ENCODE measurements at places on chromosomes 16 and 17.

GRCh38 chr16:50989047-50989446 is 162.0 kb downstream of the SALL1 start:
- no peak for DNase-seq

GRCh38 chr16:52994942-52995341 is 57.8 kb downstream of the CHD9NB start:
- DNase-seq: no peak

DNA sequence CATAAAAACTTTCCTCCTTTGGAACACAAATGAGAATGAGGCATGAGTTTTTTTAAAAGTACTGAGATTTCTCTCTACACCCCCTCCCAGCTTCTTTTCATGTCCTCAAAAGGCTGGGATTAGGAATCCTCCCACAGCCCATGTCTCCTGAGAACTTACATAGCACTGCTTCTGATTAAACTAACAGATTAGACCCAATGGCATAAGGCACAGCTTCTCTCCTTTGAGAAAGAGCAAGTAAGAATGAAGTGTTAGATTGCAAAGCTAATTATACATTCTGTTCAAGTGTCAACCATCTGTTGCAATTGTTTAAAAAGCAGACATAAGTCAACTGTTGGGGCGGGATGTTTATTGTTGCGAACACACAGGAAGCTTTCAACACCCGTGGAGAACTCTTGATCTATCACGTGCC is 715.1 kb downstream of the CDH11 start:
- DNase-seq: no peak

DNA sequence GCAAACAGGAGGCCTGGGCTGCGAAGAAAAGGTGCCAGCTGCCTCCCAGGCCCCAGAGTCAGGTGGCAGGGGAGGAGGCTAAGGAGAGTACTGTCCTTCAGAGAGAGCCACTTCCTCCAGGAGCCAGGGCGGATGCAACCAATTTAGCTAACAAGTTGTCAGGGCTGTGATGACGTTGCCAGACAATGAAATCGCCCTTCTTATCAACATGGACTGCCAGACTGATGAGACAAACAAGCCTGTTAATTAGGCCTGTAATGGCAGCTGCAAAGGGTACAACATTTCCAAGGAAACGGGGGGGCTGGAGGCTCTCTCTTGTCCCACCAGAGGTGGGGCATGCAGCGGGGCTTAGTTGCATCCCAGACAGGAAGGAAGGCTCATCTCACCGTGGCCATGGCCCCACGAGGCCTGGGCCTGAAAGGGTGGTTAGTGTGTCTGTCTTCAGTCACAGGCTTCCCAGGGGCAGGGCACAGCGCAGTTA is 111.8 kb downstream of the SDK2 start:
- no peak for DNase-seq

- DNase-seq: no peak
These were observed 9.4 kb downstream of the MAP3K14 start for GRCh38 chr17:45307290-45308015.

- DNase-seq: peak; percentile 72
These were observed 138.7 kb downstream of the GAS7 start for GRCh38 chr17:10059684-10060211.

GRCh38 chr17:18263885-18264682 is 3.6 kb downstream of the MIEF2 start:
- DNase-seq: no peak

DNA sequence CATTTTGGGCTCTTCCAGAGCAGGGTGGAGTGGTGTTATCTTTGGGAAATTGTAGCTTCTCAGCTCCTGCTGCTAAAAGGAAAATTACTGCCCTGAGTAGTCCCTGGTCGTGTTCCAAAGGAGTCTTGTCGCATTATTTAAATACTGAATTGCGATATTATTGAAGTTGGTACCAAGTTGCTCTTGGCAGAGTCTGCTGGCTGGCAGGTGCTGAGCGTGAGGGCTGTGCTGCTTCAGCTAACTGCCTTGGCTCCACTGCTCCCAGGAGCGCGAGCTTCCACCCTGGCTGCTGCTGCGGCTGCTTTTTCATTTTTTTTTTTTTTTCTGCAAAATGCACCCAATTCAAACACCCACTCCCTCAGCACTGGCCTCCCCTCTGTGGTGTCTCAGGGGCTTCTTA is 289.8 kb downstream of the MAF start:
- DNase-seq: no peak

GRCh38 chr16:7653746-7654461 is 321.3 kb downstream of the RBFOX1 start:
- no peak for DNase-seq

GRCh38 chr17:62628831-62629555 is 1.5 kb downstream of the MRC2 start:
- no peak for DNase-seq

DNA sequence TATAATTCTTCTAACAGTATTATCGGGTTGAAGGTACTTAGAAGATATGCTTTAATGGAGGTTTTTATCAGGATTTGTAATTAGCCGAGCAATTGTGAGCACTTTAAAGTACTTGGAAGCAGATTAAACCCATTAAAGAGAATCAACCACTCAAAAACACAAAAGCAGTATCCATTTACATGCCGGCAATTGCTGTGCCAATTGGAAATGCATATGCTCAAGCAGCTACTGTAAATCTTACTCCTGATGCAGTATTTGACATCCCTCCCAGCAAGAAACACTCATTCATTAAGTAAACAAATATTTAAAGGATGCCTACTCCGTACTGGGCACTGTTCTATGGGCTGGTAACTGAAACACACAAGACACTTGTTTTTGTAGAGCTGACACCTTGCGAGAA is 11.4 kb upstream of the CCL1 start:
- DNase-seq: no peak

GRCh38 chr17:65198653-65199382 is 61.6 kb downstream of the RGS9 start:
- peak; percentile 44 for DNase-seq

- DNase-seq: no peak
These were observed 85.3 kb downstream of the HAPSTR1 start for GRCh38 chr16:9176547-9177418.

GRCh38 chr17:72287586-72287985 is 166.8 kb downstream of the SOX9 start:
- DNase-seq: no peak

DNA sequence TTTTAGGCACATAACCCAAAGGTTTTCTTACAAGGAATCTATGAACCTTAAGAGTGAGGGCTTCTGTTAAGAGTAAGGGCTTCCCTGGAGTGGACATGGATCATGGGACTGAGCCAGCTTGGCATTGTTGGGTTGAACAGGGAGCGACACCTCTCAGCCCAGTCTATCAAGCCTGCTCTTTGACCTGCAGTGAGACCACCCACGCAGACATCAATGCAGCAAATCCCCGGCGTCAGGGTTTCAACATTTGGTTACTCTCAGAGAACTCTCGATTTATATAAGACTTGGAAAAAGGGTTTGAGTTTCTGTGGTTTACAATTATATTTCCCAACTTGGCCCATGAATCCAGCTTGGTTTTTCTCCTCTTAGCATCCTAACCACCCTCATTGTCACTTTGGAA is 299.9 kb downstream of the WWOX start:
- DNase-seq: no peak

DNA sequence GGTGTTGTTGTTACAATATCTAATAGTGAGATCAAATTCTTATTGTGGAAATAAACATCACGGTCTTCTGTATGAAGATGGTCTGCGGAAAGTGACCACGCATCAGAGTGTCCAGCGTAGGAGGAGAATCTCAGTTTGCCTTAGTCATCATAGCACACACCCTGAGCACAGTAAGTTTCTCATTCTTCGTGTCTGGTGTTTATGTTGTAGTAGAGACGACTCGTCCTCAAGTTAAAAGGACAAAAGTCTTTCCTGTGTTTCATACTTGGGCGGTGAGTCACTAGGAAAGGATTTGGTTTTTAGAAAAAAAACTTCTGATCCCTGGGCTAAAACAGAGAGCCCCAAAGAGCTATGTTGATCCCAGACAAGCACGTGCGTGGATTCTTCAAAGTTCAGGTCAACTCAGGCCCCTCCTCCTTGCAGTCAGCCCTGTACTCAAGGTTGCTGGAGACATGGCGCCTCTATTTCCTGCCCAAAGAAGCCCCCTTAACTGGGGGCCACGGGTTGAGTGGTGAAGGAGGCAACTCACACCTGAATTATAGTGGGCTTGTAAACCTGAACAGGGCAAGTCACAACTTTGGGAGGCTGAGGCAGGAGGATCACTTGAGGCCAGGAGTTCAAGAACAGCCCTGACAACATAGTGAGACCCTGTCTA is 170.4 kb downstream of the ZFHX3 start:
- no peak for DNase-seq

GRCh38 chr17:59441464-59442096 is 110.1 kb downstream of the YPEL2 start:
- no peak for DNase-seq

DNA sequence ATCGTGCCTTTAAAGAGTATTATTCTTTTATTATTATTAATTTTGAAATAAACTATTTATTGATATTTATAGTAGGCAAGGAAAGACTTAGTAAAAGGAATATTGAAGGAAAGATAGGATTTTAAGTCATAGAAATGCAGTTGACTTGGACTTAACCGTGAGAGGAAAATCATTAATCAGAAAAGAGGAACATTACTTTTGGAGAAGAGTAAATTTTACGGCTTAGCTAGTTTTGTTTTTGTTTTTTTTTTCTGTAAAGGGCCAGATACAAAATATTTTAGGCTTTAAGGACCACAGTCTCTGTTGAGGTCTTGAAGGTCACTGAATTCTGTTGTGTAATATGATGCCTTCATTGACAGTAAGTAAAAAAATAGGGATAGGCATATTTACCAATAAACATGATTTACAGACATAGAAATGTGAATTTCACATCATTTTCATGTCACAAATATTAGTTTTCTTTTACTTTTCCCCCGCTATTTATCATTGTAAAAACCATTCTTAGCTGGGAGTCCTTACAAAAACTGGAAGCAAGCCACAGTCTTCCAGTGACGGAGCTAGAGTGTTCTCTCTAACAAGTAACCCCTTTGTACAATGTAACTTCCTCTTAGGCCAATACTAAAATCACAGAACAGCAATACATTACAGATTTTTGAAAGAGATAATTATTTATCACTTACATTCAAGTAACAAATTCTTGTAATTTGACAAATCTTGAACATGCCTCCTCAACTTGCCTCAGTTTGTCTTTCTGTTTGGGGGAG is 2.3 kb upstream of the KCNJ16 start:
- DNase-seq: no peak

DNA sequence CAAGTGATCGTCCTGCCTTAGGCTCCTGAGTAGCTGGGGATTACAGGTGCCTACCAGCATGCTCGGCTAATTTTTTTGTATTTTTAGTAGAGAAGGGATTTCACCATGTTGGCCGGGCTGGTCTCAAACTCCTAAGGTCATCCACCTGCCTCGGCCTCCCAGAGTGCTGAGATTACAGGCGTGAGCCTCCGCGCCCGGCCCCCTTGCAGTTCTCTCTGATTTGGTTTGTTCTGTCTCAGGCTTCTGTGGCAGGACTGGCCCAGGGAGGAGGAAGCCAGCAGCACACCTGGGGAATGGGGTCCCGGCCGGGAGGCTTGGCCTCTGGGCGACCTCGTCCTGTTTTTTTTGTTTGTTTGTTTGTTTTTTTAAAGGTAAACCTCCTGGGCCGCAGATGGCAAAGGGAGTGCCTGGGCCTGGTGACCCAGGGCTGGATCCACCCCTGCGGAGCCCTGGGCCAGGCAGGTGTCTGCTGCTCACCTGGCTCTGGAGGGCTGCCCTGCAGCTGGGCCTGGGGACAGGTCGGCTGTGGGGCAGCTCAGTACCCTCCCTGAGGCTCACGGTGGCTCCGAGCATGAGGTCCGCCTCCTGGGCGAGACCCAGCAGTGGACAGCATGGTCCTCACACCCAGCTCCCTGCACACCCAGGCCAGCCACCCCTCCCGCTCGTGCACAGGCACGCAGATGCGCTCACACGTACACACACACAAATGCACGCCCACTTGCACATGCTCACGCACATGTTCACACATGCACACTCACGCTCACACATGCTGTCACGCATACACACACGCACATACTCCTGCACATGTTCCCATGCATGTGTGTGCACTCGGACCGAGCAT is 3.3 kb upstream of the NUDT16L1 start:
- DNase-seq: no peak

GRCh38 chr17:71842986-71843385 is 277.8 kb upstream of the SOX9 start:
- DNase-seq: no peak

DNA sequence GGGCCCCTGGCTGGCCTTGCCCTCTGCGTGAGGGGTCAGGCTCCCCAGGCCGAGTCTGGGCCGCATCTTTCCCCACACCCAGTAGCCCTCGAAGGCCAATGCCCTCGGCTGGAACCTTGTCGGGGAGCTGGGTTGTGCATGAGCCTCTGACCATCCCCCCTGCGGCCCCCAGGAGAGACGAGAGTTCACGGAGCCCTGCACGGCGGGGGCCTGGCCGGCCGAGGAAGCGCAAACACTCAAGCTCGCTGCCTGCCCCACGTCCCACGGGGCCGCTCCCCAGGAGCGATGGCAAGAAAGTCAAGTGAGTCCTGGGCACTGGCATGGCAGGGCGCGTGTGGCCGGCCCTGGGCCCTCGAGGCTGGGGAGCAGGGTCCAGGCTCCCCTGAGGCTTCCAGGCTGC is 57.3 kb downstream of the BAHCC1 start:
- no peak for DNase-seq

DNA sequence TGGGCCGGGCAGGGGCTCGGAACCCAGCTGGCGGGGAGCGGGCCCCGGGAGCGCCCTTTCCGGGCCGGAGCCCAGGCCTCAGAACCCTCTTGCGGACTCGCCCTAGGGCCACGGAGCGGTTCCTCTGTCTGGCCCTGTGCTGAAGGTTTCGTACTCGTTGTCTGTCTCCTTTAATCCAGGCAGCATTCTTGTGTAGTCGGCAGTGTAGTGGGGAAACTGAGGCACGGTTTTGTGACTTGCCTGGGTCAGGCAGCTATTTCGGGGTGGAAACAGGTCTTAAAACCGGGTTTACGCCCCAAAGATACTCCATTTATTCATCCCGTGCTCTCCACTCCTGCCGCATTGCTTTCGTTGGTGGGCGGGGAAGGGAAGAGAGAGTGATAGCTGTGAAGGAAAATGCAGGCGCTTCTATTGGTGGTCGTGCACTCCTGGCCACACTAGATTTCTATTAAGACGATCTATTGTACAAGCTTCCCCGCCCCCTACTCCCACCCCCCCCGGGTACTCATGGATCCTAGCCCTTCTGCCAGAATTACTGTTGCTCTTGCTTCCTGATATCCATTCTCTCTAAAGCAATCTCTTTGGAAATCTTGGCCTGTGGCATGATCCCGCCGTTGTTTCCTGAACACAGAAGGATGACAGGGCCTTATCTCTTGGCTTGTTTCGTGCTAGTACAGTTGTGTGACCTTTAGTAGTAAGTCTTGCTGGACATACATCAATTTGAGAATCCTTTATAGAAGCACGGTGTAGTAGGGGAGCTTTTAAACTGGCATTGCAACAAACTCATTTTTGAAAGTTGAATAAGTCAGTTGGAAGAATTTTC is 751 bp downstream of the DCAF7 start:
- DNase-seq: no peak

GRCh38 chr17:32481193-32481592 is 5.6 kb upstream of the CDK5R1 start:
- no peak for DNase-seq
